ENCODE measurements at places on chromosomes 1 and 21. TPM values are rescaled to one million over a fixed set of nuclear protein-coding genes. Genes with fewer than 3 reads are reported as not detected.

GRCh38 chr1:178901482-178902125, 30.7 kb upstream of the ANGPTL1 start:
- no peak for DNase-seq

DNA sequence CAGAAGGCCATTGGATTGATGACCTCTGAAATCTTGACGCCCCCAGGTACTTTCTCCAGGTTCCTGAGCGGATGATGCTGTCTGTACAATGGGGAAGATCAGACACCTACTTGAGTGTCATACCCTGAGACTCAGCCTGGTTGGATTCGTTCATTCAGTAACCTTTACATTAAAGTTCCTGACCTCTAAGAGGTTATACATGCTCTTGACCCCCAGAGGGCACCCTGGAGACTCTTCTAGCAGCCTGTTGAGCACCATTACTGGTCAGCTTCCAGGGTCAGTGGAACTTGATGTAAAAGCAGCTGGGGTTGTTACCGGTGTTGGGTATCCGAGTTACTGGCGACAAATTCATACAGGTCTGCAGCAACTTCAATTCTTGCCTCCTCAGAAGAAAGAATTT, 114.3 kb upstream of the ZNF678 start:
- DNase-seq = peak; percentile 43

DNA sequence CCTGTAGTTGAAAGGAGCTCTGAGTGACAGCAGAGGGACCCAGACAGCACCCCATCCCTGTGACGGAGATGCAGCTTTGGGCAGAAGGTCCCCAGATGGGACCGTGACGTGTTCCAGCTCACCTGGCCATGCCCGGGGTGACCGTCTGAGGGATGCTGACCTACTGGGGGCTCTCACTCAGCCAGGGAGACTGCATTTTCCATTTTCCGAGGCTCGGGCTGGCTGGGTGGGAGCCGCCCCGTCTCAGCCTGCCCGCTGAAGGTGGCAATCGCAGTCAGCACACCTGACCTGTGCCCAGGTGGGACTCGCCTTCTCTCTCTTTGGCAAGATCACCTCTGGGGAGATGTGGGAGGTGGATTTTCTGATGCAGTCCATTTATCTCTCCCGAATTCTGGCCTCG, 127.2 kb downstream of the AJAP1 start:
- no peak for DNase-seq

The KCNJ10 gene
- not detected for total RNA-seq

GRCh38 chr1:92515796-92516201, 29.1 kb upstream of the GFI1 start:
- no peak for DNase-seq

GRCh38 chr21:33968995-33969348, 53.4 kb upstream of the ATP5PO start:
- DNase-seq = no peak

DNA sequence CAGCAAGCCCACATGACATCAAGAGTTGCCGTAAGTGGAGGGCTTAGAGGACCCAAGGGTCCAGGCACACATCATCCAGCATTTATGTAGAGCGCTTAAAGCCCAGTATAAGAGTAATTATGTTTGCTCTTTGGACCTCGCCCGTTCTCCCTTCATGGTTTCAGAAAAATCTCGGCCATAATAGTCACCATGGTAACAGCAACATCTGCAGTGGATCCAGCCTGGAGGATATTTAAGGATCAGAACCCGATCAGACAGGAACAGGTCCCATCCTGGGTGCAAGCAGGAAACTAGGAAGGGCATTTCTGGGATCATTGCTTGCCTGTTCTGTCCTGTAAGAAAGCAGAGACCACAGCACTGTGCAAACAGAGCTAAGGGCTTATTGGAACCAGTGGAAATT, 89.9 kb upstream of the KAZN start:
- no peak for DNase-seq

DNA sequence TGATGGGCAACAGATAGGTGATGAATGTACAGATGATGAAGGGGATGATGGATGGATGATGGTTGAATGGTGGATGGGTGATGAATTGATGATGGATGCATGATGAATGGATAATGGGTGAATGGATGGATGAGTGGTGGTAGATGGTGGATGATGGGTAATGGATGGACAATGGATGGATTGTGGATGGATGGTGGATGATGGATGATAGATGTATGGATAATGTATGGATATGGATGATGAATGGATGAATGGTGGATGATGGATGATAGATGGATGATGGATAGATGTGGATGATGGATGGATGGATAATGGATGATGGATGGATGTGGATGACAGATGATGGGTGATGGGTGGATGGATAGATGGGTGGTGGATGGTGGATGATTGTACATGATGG, 35.7 kb downstream of the WNT3A start:
- no peak for DNase-seq

GRCh38 chr1:201014816-201015200, 8.7 kb downstream of the KIF21B start:
- no peak for DNase-seq

The CFAP74 gene
- total RNA-seq = not detected

The SYF2 gene
- total RNA-seq = 46.9 TPM

GRCh38 chr21:19640964-19641363, 1237.4 kb upstream of the TMPRSS15 start:
- DNase-seq = no peak

GRCh38 chr1:62481681-62482080, 44.8 kb downstream of the USP1 start:
- no peak for DNase-seq

The SNIP1 gene
- 12.9 TPM for total RNA-seq

DNA sequence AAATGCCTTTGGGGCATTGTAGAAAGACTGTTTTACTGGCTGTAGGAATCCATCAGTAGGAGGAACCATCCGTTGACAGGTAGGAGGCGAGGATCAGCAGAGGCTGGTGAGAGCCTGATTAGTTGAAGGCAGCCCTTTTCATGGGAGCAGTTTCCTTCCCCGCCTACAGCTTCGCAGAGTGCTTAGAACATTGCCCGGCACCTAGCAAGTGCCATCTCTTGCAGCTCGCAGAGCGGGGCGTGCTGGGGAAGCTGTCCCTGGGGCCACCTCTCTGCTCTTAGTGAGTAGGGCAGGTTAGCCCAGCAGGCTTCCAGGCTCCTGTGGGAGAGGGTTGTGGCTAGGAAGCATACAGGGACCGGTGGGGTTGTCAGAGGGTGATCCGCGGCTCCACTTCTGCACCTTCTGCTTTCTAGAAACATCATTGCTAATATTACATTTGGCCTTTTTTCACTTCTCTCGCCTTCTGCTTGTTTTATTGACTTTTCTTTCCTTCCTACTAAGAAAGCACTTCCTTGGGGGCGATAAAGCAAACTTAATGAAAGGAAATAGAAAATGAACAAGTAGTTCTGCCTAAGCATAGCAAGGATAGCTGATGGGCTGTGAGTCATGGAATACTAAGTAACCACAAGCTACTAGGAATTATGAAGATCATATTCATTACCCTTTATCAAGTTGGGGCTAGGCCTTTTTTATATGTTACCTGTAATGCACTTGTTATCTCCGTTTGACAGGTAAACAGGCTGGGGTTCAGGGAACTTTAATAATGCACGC, 176.7 kb downstream of the GALNT2 start:
- DNase-seq = no peak

GRCh38 chr1:203860396-203861025, 888 bp upstream of the SNRPE start:
- DNase-seq = peak; percentile 34

- no peak for DNase-seq
Observed at GRCh38 chr21:39576518-39577128, 36.1 kb upstream of the B3GALT5 start.

- peak; percentile 95 for DNase-seq
Observed at GRCh38 chr1:185646202-185646683, 87.9 kb upstream of the HMCN1 start.

The LY9 gene
- not detected for total RNA-seq

- no peak for DNase-seq
Observed at GRCh38 chr1:48196237-48196636, 26.3 kb upstream of the SLC5A9 start.

- no peak for DNase-seq
Observed at GRCh38 chr1:57033222-57034001, 67.6 kb upstream of the C8B start.

DNA sequence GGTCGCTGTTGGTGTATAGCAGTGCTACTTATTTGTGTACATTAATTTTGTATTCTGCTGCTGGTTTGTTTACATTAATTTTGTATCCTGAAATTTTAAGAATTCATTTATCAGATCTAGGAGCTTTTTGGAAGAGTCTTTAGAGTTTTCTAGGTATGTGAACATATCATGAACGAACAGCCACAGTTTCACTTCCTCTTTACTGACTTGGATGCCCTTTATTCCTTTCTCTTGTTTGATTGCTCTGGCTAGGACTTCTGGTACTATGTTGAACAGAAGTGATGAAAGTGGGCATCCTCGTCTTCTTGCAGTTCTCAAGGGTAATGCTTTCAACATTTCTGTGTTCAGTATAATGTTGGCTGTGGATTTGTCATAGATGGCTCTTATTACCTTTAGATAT, 1757.9 kb downstream of the BRINP3 start:
- DNase-seq = no peak

The RGSL1 gene
- total RNA-seq = not detected

GRCh38 chr1:75808921-75809320, 12.2 kb downstream of the MSH4 start:
- DNase-seq = no peak

The ARHGEF16 gene
- total RNA-seq = 0.58 TPM

- no peak for DNase-seq
Observed at GRCh38 chr21:35023396-35024070, 25.6 kb downstream of the RUNX1 start.

DNA sequence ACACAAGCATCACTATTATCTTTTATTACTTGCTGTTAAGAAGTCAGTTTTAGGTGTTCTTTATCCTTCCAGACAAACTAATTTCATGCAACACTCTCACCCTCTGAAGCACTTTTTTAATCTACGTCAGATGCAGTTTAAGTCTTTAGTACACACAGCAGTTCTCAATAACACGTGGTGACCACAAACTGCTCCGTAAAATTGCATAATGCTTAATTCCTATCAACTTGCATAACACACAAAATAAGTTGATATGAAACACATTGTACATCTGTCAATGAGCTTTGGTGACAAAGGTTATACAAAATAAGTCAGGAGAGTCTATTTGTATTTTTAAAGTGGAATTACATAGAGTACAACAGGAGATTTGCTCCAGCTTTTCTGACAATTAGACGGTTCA, 140.9 kb upstream of the ETS2 start:
- DNase-seq = no peak

DNA sequence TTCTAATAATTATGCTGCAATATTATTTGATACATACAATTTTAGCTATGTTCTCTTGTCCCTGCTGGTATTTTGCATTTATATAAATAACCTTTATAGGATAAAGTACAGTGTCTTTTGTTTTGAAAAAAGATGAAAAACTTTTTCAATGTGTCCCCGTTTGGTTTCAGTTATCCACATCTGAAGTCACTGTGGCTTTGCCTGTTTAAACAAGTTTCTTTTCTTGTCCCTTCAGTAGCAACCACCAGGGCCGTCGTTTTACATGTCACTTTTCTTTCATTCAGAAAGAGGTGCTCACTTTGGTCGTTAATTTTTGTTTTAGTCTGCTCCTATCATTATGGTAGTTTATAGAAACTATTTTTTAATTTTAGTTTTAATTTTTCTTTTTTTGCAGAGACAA, 41.4 kb downstream of the RABGAP1L start:
- no peak for DNase-seq

The GSTM5 gene
- total RNA-seq = not detected

GRCh38 chr1:220093361-220094015, 444 bp upstream of the IARS2 start:
- no peak for DNase-seq

The B3GALT2 gene
- 0.99 TPM for total RNA-seq

GRCh38 chr1:214899908-214900460, 182.6 kb upstream of the KCNK2 start:
- no peak for DNase-seq

The ATAD3C gene
- not detected for total RNA-seq

The ERICH3 gene
- 0.29 TPM for total RNA-seq

DNA sequence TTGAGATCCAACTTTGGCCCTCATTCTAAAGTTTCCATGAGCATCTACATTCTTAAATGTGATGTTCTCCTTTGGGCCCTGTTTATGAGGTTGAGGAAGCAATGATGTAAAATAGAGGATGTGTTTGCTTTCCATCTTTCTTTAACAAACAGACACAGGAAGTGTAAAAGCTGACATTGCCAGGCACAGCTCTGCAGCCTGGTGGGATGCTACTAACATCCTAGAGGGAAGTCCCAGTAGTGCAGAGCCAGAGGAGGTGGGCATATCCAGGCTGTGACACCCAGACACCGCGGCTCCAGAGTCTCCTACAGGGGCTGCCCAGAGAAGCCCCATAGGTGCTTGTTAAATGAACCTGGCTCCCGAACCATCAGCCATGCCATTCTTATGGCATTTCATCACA, 16.2 kb downstream of the OLFML2B start:
- no peak for DNase-seq

The PHC2 gene
- total RNA-seq = 56.3 TPM

- DNase-seq = no peak
Observed at GRCh38 chr1:165600793-165601192, 30.2 kb upstream of the MGST3 start.

- DNase-seq = no peak
Observed at GRCh38 chr21:15514073-15514946, 215.5 kb upstream of the USP25 start.

DNA sequence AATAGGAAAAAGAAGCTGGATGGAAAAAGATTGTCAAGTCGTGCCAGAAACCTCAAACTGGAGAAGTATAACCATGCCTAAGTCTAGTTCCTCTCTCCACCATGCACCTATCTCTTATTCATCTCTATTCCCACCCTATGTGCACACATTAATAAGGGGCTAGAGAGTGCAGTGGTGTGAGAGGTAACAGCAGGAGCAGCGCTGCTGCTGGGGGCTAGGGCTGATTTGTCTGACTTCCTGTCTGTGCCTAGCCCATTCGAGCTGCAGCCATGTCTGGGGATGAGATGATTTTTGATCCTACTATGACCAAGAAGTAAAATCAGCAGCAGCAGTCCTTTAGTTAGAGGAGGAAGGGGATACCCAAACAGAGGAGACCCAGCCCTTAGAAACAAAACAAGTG, 43.0 kb downstream of the TRIM33 start:
- no peak for DNase-seq

DNA sequence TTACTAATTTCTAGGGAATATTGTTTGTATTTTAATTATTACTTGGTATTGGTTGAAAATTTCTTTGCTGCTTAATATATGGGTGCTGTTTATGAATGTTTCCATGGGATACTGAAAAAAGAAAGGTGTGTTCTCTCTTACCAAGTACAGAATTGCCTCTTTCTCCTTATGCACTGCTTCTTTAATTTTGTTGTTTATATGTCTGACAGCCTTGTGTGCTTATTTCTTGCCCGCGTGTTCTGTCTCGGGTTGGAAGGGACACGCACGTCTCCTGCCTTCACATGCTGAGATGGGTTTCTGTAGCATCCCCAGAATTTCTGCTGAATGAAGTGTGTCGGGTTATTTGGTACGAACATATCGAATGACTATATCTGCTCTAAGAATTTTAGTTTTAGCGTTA, 51.1 kb downstream of the AGPAT3 start:
- DNase-seq = no peak

GRCh38 chr1:156053768-156054499, at the start of gene UBQLN4:
Gene UBQLN4 (minus strand): TSS chr1:156053798. CDS start chr1:156053701, 97 bp downstream.
- DNase-seq = peak; percentile 72

The CLCA4 gene
- not detected for total RNA-seq

- no peak for DNase-seq
Observed at GRCh38 chr1:24418898-24419628, 3.5 kb downstream of the NIPAL3 start.
